H4 (cell line): ENCODE measurements at places on chromosomes 1 and 21.
A peak's percentile ranks its signal among the peaks of the same experiment; 100 is the strongest.

DNA sequence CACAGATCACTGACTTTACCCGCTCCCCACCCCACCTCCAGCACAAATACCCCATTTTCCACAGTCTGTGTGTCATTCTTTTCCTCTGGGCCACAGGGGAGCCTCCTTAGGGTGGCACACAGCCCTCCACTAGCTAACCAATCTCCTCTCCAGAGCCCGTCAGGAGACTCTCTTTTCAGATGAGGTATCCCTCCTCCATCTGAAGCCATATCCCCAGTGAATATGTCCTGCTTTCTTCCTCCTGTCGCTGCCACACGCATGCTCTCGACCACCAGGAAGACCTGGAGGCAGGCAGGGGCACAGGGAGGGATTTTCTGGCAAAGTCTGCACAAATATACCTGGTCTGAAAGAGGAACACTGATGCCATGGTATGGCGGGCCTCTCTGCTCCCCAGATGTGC is 635 bp downstream of the ZNF648 start:
- no peak for DNase-seq

DNA sequence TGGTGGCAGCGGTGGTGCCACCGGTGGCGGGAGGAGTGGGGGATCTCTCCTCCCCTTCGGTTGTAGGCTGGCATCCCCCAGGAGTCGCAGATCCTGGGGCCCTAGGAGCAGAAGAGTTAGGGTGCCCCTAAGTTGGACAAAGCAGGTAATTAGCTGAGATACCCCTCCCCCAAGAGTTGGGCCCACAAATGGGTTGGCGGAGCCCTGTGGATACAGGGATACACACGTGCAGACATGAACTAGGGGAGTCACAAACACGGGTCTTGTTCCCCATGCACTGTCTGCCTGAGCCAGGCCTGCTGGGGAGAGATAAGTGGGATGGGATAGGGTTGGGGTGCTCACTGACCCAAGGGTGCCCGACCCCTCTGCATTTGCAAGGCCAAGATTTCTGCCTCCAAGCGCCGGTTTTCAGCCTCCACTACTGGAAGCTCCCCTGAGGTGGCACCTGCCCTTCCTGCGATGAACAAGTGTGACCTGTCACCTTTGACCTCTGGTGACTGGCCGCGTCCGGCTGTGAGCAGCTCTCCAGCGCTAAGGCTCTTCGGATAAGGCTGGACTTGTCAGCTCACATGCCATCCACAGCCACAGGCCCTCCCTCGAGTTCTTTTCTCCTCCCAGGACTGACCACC is 1.8 kb downstream of the CCDC17 start:
- no peak for DNase-seq

DNA sequence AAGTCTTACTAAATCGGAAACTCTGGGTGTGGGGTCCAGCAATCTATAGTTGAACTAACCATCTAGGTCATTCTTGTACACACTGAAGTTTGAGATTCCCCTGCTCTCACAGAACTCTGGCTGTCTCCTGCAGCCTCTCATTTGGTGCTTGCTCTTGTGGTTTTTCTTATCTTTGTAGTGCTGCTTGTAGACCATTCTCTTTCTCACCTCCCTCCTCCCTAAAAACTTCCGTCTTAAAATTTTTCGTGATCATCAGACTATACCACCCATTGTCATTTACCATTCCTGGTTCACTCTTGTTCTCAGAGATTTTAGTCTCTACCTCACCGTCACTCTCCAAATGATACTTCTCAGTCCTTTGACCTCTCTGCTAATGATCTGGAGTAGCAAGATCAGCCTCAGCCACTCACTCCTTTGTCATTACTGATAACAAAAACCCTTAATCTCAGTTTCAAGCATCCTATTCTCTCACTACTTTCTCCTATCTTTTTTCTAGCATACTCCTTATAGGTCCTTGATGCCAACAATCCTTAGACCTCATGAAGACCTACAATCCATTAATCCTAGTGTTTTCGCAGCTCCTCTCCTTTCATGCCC is 13.0 kb upstream of the EPHX4 start:
- DNase-seq = no peak

GRCh38 chr21:41671212-41671762 is 95.6 kb downstream of the RIPK4 start:
- DNase-seq = no peak

GRCh38 chr1:230029244-230029941 is 37.6 kb upstream of the GALNT2 start:
- no peak for DNase-seq

GRCh38 chr1:168391851-168392681 is 111.4 kb downstream of the TBX19 start:
- DNase-seq = peak; percentile 51
